ENCODE measurements at places on chromosomes 1 and 21.

DNA sequence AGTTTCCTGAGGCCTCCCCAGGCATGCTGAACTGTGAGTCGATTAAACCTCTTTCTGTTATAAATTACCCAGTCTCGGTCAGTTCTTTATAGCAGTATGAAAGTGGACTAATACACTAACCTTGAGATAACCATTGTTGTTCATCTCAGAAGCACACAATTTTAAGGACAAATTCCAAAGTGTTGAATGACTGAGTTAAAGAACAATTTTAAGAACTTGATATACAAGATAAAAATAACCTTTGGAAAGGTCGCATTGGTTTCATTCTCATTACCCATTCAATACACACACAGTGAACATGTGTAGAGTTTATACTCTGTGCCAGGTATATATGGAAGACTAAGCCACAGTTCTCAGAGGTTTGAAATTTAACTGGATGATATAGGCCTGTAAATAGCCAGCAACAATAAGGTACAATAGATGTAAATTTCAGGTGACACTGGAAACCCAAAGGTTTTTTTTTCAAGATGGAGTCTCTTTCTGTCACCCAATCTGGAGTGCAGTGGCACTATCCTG lies 19.1 kb upstream of the SRSF10 start:
- no peak for DNase-seq

- peak; percentile 67 for DNase-seq
Measured at GRCh38 chr1:167555971-167556714, 2.6 kb upstream of the CREG1 start.

GRCh38 chr1:244952940-244953339 lies 88.6 kb upstream of the HNRNPU start:
- no peak for DNase-seq

GRCh38 chr1:173134029-173134428 lies 73.1 kb downstream of the TNFSF4 start:
- DNase-seq, result no peak

DNA sequence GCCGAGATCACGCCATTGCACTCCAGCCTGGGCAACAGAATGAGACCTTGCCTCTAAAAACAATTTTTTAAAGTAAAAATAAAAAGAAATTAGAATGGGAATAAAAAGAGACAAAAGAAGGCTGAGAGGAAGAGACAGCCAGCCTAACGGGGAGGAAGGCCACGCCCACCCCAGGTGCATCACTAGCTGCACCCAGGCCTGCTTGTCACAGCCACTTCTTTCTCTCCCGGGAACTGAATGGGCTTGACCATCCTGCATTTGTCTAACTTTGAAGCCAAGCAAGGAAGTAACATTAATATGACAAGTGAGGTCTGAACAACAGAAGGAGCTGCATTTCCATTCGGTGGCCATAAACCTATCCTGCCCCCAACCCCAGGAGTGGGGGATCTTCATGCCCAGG lies 20.8 kb upstream of the EFNA1 start:
- no peak for DNase-seq

GRCh38 chr1:202348005-202348508 lies 442 bp upstream of the PPP1R12B start:
- no peak for DNase-seq

GRCh38 chr1:25021591-25022215 lies 91.6 kb upstream of the RUNX3 start:
- no peak for DNase-seq

- no peak for DNase-seq
Measured at GRCh38 chr1:22638476-22639234, 2.2 kb downstream of the C1QA start.

DNA sequence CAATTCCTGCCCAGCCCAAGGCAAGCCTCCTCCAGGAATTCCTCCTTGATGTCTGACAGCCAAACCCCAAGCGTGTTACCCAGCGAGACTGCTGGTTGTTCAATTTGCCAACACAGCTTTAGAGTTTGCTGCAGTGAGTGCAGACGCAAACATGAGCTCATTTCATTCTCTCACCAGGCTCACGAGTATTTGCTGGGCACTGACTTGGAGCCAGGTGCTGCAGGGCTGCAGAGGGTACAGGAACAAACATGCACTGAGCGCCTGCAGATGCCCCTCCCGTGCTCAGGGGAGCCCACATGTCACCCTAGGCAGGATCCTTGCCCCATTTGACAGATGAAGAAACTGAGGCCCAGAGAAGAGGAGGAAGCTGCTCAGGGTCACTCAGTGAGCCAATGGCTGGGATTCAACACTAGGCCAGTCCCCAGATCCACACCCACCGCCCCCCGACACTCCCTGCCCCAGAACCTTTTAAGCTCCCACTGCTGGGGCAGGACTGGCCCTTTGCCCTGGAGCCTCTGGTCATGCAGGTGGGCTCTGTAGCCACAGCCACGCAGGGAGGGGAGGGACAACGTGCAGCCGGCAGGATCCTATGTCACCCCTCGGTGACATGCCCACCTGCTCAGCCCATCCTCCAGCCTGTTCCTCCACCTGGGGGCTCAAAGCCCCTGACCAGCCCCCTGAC lies 363.7 kb downstream of the MATN1 start:
- DNase-seq, result no peak

DNA sequence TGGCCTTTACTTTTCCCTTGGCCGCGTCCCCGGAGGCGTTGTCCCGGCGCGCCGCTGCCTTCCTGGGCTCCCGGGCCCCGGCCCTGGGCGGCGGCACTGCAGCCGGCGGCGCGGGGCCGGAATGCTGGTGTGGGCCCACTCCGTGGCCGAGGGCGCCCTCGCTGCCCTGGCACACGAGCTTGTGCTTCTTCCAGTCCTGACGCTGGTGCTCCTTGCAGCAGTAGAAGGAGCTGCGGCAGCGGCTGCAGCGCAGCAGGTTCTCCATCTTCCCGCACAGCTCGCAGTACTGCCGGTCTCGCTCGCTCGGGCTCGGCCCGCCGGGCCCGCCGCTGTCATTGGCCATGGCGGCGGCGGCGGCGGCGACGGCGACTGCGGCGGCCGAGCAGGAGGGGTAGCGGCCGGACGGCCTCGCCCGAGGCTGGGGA lies 529 bp downstream of the EGLN1 start:
- DNase-seq, result no peak

DNA sequence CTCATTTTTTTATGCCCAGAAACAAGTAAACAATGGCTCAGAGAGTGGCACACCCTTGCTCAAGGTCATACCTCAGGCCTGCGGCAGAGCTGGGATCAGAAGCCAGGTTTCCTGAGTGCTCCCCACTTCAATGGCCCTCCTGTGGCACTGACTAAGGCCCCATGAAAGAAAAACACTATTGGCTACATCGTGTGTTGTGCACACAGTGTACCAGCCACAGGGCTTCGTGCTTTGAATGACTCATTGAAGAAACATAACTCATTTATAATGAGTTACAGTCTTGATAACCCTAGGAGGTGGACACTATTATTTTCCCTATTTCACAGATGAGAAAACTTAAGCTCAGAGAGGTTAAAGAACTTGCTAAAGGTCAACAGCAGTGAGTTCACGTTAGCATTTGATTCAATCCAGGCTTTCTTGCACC lies 91.2 kb downstream of the TRABD2B start:
- no peak for DNase-seq

DNA sequence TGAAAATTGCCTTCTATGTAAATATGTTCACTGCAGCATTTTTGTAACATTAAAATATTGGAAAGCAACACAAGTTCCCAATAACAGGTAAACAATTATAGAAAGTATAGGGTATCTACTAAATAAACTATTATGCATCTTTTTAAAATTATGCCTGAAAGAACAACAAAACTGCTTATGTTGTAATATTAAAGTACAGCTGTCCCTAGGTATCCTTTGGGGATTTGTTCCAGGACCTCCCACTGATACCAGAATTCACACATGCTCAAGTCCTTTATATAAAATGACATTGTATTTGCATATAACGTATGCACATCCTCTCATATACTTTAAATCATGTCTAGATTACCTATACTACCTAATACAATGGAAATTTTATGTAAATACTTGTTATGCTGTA lies 121.8 kb upstream of the TNFSF4 start:
- no peak for DNase-seq

- no peak for DNase-seq
Measured at GRCh38 chr1:191886977-191887376, 271.3 kb upstream of the RGS18 start.

DNA sequence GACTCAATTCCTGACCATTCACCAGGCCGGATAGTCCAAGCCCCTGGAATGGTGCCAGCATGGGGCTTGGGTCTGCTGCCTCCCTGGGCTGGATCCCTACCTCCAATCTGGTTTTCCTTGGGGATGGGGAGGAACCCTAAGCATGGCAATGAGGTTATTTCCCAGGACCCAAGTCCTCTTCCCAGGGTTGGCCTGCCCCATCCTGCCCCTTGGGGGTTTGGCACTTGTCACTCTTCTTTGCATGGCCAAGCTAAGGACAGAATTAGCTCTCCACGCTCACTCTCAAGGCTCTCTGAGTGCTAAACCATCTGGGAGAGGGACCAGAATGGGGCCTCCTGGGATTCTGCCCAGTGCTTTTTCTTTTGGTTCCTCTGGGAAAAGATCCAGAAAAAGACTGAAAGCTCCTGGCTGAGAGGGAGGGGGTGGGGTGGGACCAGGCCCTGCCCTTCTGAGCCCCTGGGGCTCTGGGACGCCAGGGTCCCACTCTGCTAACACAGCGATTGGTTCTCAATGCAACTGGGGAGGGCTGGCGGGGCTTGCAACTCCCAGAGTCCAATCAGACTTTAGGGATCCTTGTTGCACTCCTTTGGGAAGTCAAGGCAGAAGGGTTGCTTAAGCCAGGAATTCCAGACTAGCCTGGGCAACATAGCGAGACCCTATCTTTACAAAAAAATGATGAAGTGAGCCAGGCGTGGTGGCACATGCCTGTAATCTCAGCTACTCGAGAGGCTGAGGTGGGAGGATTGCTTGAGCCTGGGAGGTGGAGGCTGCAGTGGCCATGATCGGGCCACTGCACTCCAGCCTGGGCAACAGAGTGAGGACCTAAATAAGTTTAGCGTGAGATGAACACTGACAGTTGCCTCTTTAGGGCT lies 52.7 kb downstream of the DHRS3 start:
- DNase-seq, result no peak

DNA sequence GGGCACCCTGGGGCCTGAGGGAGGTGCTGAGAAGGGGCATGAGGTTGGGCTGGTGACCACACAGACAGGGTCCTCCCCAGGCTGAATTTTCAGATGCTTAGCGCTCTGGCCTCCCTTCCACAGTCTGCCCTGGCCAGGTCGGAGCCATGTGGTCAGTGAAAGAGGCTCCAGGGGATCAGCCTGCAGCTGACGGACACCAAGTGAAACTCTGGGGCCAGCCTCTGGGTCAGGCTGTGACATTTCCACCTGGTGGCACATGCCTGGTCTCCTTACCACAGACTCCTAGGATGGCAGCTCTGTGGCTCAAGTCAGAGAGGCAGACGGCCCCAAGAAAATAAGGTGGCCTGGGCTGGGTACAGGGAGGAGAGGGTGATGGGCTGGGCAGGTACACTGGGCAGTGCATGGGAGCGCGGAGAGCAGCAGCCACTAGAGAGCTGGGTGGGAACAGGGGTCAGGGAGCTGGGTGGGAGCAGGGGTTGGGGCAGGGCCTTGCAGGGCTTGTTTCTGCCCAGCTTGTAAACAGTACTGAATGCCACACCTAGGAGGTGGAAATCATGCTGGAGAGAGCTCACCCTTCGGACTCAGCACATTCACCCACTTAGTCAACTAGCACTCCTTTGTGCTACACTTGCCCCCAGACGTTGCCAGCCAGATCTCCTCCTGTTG lies 20.7 kb upstream of the ADARB1 start:
- no peak for DNase-seq

- DNase-seq, result no peak
Measured at GRCh38 chr21:37074197-37074510, 1.1 kb downstream of the TTC3 start.

DNA sequence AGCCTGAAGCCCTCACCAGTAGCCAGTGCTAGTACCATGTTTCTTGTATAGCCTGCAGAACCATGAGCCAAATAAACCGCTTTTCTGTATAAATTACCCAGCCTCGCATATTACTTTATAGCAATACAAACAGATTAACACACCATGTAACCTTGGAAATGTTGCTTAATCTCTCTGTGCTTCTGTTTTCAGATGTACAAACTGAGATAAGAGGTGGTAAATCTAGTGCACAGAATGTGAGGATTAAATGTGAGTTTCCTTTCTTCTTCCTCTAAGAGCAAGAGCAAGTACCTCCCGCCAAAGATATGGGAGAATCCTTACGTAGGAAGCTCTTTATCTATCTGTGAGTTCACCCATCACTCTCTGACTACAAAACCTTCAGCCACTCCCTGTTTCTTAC lies 128.4 kb downstream of the HIVEP3 start:
- no peak for DNase-seq

- DNase-seq, result no peak
Measured at GRCh38 chr21:37699024-37699775, 217.1 kb downstream of the KCNJ6 start.

DNA sequence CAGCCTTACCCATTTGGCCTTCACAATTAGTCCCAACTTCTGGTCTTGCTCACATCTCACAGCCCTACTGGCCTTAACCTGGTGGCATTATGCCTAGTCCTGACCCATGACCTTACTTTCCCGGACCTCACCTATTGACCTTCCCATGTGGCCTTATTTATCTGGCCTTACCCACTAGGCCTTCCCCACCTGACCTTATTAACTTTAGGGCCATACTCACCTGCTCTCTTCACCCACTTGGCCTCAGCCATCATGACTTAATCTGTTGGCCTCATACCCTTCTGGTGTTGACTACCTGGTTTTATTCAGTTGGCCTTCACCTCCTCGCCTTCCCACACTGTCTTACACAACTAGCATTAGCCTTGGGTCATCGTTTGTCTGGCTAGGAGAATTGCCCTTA lies 35.7 kb downstream of the EXOC8 start:
- DNase-seq, result no peak

GRCh38 chr1:54259546-54260140 lies 59.7 kb downstream of the MRPL37 start:
- DNase-seq, result no peak

- DNase-seq, result no peak
Measured at GRCh38 chr1:151989211-151989862, 4.3 kb downstream of the S100A10 start.

DNA sequence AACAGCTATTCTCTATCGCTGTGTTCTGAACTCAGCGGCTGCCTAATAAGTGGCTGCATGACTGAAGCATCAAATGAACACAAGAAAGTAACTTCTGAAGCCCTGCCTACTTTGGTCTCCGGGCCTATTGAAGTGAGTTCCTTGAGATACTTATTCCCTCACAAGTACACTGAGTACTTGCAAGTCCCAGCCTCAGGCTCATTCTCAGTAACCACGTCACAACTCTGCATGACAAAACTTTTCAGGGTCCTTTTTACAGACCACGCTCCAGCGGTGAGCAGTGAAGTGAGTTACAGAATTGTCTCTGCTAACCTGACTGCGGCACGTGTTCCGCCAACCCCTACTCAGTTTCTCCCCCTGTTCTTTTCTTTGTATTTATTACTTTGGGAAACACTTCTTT lies 1342.7 kb upstream of the ADGRL4 start:
- DNase-seq, result no peak

DNA sequence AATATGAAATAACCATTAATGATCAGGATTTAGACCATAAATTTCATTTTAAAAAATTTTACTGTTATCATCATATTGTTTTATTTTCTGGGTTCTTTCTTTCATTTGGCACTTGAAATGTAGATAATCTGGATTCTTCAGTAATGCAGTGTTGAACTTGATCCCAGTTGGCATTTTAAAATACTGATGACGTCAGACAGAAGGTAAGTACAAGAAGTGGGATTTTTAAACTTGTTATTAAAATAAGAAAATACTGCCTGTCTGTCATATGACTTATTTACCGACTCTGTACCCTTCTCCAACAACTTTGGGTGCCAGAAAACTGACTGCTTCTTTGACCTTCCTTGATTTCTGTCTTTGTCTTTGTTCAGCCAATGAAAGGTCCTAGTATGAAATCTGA lies 415.1 kb upstream of the NEGR1 start:
- no peak for DNase-seq
